HS-27A (cell line): ENCODE measurements at places on chromosomes 11 and 22.

DNA sequence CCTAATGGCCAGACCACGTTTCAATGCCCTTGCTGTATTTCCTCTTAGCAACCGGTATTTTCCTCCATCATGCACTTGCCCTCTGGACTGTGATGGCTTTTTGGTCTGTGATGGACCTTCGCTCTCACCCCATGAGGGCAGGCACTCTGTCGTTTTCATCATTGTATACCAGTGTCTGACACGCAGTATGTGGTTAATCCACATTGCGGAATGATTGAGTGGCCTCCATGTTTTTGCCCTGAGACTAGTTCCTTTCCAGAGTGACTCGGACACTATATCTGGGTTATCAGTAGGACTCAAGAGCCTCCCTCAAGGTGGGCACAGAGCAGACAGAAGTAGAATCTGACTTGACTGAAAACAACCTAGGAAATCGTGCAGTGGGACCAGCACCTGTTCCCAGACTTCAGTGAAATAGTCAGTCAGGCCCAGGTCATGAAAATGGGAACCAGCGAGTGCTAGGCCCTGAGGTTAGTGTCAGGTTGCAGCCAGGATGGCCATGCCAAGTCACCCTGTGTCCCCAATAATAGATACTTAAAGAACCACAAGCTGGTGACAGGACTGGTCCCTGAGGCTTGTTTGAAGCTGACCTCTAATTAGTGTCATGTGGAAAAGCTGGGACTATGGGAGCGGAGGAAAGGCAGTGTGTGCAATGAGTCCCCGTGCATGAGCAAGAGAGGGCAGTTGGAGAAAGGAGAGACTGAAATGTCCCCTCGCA is 464.7 kb downstream of the INSC start:
- no peak for DNase-seq

DNA sequence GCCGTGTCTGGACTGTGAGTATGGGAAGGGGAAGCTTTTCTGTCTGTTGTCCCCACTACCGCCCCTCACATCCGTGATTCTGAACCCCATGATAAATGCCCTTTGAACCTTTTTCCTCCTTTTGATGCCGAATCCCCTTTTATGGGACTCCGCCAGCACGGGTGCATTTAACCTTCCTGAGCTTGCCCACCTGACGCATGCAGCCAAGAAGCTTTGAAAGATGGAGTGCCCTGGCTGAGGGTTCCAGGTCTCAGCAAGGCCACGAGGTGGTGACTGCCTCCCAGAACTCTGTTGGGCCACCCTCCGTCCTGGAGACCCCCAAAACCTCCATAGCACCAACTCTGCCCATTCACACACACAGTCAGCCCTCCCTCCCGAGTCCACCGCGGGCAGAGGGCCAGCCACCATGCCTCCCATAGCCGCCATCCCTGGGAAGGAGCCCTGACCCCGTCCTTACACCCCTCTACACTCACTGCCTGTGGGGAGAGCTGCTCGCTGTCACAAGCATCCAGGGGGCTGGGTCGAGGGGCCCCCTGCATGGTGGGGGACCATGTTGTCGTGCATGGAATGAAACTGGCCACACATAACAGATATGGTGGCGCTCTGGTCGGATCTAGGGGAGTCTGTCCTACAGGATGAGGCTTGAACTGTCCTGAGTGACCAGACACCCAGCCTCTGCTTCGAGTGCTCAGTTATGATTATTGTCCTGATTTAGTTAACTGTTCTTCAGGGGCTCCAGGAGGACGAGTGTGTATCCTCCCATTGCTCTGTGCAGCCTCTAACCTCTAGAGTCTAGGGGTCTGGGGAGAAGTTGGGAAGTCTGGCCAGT is 822 bp upstream of the COMT start:
- DNase-seq = no peak

DNA sequence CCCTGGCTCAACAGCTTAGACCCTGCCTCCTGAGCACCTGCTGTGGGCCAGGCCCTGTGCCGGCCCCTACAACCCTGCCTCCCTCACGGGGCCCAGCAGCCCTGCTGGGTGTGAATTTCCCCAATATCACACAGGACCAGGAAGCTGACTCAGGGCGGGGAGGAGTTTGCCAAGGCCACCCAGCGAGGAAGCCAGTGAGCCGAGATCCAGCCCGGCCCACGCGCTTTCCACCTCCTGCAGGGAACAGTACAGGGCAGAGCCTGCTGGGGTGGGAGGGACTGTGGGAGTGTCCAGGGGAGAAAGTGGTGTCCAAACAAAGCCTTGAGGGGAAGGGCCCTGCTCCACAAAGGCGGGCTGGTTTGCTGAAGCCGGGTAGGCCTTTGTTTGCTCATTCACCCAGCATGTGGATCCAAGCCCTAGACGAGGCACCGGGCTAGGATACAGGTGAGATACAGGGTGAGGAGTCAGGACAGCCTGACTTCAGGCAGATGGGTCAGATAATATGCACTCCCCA is 26.8 kb downstream of the RPL3 start:
- peak; percentile 88 for DNase-seq

DNA sequence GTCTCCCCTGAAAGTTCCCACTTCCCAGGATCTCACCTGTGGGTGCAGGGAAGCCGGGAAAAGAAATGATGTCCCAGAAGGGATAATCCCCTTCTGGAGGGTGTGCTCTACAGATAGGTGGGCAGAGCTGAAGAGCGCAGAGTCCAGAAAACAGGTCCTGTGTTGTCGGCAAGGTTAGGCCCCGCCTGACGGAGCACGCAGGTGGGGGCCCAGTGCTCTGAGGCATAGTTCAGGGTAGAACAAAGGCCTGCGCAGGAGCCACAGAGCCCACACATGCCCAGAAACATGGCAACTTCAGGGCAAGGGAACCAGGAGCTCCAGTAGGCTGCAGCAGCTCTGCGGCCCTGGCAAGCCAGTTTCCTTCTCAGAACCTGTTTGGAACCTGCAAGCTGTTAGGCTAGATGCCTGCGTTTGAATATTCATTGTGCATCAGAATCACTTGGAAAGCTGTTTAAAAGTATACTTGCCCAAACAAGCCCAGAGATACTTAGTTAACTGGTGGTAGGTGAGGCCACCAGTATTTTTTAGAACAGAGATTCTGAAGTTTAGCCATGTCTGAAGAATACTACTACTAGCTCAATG is 386.6 kb downstream of the BUD13 start:
- DNase-seq = no peak

DNA sequence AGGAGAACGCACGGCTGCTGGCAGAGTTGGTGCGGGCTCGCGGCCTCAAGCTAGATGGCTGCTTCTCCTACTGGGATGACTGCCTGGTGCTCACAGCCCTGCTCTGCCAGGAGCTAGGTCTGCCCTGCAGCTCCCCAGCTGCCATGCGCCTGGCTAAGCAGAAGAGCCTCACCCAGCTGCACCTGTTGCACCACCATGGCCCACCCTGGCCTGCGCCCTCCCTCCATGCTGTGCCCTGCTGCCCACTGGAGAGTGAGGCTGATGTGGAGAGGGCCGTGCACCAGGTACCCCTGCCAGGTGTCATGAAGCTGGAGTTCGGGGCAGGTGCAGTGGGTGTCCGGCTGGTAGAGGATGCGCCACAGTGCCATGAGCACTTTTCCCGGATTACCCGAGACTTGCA is 4.8 kb upstream of the RPS6KB2 start:
- no peak for DNase-seq

- no peak for DNase-seq
Measured at GRCh38 chr11:127629200-127629599, 628.6 kb upstream of the KIRREL3 start.

- no peak for DNase-seq
Measured at GRCh38 chr11:111441443-111441842, 62.4 kb upstream of the POU2AF1 start.

GRCh38 chr22:24141586-24141985 is 39.7 kb upstream of the SUSD2 start:
- DNase-seq = no peak

DNA sequence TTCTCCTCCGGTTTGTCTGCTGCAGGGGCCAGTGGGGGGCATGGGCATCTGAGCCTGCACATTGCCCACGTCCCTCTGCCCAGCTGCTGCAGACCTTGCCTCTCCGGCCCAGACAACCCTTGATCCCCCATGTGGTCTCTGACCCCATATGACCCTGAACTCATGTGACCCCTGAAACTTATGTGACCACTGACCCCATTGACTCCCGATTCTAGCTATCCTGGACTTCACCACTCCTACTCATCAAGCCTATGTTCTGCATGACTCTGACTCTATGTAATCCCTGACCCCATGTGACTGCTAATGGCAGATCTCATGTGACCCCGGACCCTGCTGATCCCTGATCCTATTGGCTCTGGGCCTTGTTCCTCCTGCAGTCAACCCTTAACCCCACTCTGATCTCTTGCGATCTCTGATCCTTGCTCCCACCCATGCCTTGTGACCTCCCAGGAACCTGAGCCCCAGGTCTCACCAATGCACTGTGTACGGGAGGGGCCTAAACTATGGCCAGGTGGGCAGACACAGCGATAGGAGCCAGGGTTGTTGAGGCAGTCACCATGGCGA is 5.7 kb downstream of the LTBP3 start:
- DNase-seq = no peak

DNA sequence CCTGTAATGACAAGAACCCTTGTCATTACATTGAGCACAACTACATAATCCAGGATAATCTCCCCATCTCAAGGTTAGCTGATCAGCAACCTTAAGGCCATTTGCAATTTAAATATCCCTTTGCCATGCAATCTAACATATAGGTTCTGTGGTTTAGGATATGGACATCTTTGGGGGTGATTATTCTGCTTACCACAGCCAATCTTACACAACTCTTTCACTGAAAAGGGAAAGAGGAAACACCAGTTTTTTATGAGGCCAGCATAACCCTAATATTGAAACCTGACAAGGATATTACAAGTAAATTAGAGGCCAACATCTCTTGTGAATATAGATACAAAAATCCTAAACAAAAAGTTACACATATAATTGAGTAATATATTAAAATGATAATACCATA is 78.5 kb downstream of the CYP2R1 start:
- DNase-seq = no peak

DNA sequence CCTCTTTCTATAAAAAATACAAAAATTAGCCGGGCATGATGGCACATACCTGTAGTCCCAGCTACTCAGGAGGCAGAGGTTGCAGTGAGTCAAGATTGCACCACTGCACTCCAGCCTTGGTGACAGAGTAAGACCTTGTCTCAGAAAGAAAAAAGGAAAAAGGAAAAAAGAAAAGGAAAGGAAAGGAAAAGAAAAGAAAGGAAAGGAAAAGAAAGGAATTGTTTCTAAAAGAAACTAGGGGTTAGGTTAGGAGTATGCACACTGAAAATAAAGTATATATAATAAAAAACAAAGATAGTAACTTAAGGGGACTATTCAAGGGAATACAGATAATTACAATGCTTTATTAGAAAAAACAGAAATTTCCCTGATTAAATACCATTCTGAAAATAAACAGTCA is 50.9 kb downstream of the TTC28 start:
- no peak for DNase-seq

GRCh38 chr11:58301576-58301975 is 33.5 kb upstream of the OR10W1 start:
- DNase-seq = peak; percentile 41

DNA sequence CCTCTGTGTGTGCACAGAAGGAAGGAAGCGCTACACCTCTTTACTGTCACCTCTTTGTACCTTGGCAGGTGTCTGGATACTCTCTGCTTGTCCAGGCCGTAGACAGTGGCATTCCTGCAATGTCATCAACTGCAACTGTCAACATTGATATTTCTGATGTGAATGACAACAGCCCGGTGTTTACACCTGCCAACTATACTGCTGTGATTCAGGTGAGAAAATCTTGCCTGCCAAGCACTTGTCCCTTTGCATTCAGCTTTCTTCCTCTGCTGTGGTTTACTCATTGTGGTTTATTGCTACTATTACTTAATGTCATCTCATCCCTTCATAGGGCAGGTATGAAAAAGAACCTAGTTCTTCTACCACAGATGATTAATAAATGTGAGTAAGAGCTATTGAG is 131.9 kb upstream of the MTNR1B start:
- DNase-seq = no peak

DNA sequence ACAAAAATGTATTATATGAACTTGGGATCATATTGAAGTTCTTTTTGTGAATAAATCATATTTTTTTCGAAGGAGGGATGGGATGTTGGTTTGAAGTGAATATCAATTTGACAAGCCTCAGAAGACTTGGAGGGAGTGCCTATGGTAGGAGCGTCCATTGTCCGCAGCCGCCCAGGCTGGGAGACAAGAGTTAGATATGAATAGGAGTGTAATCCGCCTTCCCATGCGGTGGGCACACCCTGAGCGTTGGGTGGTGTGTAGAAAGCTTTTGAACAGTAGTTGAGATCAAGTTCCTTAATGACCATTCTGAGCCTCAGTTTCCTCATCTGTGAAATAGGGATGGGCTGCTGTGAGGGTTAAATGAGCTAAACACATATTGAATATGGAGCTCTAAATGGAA is 7.0 kb downstream of the CD82 start:
- no peak for DNase-seq

DNA sequence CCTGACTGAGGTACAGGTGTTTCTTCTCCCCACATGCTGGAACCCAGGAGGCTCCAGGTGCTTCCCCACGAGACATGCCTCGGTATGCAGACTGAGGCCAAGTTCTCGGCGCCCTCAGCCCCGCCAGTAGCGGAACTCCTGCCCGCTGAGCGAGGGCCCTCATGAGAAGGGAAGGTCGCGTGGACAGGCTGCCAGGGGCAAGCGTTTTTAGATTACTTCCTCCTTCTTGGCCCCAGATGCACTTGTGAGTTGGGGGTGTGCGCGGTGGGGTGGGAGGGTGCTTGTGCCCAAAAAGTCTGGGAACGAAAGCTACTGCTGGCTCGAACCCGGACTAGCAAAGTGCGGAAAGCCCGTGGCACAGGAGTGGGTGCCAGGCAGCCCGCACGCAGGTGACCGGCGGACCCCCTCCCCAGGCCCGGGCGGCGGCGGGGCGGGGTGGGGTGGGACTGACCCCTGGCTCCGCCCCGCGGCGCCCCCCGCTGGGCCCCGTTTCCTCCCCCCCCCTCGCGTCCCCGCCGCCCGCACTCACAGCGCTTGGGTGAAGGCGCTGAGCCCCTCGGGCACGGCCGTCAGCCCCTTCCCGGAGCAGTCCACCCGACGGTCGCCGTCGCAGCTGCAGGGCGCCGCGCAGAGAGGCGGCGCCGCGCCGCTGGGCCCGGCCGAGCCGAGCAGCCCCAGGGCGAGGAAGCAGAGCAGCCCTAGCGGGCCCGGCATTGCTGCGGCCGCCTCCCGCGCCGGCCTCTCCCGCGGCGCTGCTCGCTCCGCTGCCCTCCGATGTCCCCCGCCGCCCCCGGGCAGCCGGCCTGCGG is 797 bp downstream of the LGR4 start:
- no peak for DNase-seq

- no peak for DNase-seq
Measured at GRCh38 chr22:46712288-46712687, 25.8 kb downstream of the CERK start.

DNA sequence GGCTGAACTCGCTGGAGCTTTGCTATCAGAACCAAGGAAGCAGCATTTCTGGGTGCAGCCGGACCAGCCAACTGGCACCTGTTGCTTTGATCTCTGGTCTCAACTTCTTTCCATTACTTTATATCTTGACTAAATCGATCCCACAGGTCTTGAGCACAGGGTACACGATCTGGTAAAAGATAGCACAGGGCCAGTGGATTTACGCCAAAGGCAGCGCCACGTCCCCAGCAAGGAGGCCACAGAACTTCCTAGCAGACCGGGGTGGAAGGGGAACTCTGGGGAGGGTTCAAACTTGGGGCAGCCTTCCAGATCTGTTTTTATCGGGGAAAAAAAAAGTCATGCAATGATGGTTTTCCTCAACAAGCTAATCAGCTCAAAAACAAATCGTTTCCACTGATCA is 14.0 kb downstream of the VPS37C start:
- no peak for DNase-seq
